ENCODE measurements at places on chromosomes 5 and 9.

- DNase-seq, result no peak
These were observed 167.3 kb downstream of the TAF11L14 start for GRCh38 chr5:17801595-17801994.

GRCh38 chr5:125390326-125390725 lies 643.9 kb upstream of the ZNF608 start:
- DNase-seq, result no peak

DNA sequence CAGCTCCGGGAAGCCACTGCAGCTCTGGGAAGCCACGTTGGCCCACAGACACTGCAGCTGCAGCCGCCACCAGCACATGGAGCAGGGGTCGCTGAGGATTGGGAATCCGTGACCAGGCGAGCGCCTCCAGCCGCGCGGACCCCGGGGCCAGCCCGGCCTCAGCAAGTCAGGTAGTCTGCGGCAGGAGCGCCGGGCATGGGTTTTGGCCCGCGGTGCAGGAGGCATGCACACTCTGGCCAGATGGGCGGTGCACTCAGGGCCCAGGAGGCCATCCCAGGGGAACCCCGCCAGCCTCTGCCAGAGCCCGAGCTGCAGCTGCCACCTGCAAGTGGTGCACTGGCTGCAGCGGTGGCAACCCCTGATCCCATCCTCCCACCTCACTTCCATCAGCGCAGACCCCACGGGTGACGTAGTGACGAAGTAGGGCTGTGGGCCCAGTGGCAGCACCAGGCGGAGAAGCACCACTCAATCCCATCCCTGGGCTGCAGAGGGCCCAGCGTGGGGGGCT lies 368.3 kb upstream of the SPATA31A5 start:
- no peak for DNase-seq

GRCh38 chr9:115213818-115214334 lies 95.9 kb upstream of the TNC start:
- no peak for DNase-seq

DNA sequence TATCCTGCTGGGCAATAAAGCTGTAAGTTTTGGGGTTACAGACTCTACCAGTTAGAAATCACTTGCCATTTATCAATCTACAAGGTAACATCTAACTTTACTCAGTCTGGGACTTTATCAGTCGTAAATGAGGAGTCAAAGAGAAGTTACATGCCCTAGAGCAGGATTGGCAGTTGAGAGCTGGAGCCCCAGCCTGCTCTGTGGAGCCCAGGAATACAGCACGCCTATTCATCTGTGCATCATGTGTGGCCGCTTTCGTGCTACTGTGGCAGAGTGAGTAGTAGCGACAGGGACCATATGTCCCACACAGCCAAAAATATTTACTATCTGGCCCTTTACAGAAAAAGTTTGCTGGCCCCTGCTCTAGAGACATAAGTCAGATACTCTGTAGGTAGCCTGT lies 152.5 kb upstream of the NTRK2 start:
- DNase-seq, result no peak

GRCh38 chr5:124869426-124870033 lies 123.1 kb upstream of the ZNF608 start:
- DNase-seq, result no peak

DNA sequence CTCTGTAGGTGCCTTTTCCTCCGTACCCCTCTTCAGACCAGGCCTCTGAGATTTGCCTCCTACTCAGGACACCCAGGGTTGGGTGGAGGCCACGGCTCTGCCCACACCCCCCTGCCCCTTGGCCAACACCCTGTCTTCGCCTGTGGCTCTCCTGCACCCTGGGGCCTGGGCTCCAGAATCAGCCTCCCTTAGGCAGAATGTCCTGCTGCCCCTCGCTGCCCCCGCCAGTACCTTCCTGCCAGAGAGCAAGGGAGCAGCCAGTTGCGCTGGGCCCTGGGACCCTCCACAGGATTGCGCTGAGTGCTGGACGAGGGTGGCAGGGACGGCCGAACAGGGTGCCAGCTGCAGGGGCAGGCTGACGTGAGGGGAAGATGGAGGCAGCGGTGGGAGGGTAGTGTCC lies 53.5 kb downstream of the COL5A1 start:
- no peak for DNase-seq

GRCh38 chr5:170611449-170612090 lies 107.8 kb downstream of the KCNIP1 start:
- no peak for DNase-seq

GRCh38 chr9:13131416-13131815 lies 148.1 kb downstream of the MPDZ start:
- no peak for DNase-seq

DNA sequence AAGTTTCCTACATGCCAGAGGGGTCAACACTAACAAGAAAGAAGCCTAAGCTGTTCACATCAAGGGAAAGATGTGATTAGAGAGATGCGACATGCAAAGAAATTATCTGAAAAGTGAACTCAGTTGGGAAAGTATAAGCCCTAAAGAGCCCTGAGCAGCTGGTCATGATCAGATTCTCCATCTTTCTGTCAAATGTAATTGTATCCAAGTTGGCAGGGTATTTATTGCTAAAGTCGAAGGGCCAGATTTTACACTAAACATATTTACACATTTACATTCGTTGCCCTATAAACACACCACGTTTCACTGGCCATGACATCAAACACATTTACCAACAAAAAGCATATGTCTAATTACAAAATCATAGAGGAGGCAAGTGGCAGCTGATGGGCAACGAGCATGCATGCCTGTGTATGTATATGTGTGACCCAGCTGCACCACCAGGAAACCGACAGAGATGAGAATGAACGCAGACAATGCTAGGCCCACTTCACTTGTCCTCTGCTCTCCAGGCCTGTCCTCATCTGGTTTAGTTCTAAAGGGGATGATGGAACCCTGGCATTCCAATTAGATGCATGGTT lies 6.3 kb downstream of the FOXD1 start:
- DNase-seq, result no peak

DNA sequence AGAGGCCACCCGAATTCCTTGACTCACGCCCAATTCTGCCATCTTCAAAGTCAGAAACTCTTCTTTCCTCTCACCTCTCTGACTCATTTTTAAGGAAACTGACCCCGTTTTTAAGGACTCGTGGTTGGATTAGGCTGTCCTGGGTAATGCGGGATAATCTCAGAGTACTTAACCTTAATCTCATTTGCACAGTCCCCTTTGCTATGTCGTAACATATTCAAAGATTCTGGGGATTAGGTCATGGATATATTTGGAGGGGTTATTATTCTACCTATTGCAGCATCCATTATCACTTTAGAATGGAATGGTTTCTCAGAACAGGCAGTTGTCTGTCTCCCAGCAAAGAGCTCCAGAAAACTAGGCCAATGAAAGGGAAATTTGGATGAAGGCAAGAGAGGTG lies 80.8 kb upstream of the IL12B start:
- DNase-seq, result no peak

GRCh38 chr5:166788050-166788449 lies 1503.4 kb upstream of the WWC1 start:
- no peak for DNase-seq

GRCh38 chr5:164435576-164435975 lies 930.2 kb downstream of the MAT2B start:
- no peak for DNase-seq

DNA sequence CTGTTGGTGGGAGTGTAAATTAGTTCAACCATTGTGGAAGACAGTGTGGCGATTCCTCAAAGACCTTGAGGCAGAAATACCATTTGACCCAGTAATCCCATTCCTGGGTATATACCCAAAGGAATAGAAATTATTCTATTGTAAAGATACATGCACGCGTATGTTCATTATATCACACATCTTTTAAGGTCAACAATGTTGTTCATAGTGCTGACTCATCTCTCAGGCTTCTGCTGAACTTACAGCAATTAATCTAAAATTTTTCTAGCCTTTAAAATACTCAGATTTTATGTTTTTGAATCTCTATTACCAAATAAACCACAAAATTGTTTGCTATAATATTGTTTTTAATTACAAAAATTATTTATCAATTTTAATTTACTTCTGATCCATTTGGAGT lies 38.8 kb upstream of the ZNF618 start:
- DNase-seq, result no peak

DNA sequence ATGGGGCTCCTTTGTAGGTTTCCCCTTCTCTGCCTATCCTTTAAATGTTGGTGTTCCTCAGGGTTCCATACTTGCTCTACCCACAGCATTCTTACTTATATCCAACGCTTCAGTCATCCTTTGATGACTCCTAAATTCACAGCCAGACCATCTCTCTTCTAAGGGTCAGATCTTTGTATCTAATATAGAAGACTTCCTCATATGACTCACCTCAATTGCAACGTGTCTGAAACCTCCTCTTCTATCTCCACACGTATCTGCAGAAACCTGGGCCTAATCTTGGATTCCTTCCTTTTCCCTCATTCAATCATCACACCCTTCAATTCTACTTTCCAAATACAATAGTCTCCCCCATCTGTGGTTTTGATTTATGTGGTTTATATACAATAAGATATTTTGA lies 68.3 kb downstream of the HMGCR start:
- no peak for DNase-seq

GRCh38 chr5:55421074-55421529 lies 113.3 kb downstream of the MTREX start:
- DNase-seq, result no peak

- DNase-seq, result no peak
These were observed 277.2 kb upstream of the NR4A3 start for GRCh38 chr9:99544526-99544925.

- DNase-seq, result no peak
These were observed 198.1 kb downstream of the ROR2 start for GRCh38 chr9:91751922-91752321.

- DNase-seq, result no peak
These were observed 1011.3 kb upstream of the C9orf72 start for GRCh38 chr9:28584542-28584941.

DNA sequence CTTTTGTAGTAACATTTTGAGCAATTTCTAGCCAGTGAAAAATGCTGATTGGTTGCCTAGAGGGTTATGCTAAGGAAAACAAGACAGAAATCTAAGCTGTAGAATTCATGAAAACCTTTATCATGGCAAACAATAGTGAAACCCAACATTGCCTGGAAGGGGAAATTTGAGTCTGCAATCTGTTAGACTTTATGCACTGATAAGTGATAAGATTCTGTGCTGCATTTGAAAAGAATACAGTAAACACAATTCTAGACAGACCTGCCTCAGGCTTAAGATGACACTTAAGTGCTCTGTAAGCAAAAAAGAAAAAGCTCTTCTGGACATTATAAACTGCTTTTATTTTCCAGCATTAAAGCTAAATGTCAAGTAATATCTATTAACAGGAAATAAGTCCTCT lies 519.3 kb downstream of the ISL1 start:
- no peak for DNase-seq

GRCh38 chr9:68555437-68556150 lies 14.9 kb upstream of the TMEM252 start:
- no peak for DNase-seq

- no peak for DNase-seq
These were observed 19.9 kb downstream of the EHMT1 start for GRCh38 chr9:137638680-137639079.

DNA sequence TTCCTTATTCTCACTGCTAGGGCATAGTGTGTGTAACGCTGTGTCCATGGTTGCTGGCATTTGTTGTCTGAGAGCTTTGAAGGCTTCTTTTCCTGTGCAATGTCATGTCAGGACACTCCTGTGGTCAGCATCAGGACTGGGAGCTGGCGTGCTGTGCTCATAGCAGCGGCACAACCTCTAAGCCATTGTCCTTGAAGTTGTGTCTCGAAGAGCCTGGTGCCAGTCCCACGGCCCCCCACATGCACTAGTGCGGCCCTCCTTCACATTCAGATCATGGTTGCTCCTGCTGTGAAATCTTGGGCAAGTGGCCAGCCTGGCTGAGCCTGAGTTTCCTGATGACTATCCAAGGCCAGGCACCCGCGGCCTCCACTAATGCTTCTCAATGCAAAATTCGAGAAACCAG lies 32.4 kb downstream of the PDZD2 start:
- no peak for DNase-seq

DNA sequence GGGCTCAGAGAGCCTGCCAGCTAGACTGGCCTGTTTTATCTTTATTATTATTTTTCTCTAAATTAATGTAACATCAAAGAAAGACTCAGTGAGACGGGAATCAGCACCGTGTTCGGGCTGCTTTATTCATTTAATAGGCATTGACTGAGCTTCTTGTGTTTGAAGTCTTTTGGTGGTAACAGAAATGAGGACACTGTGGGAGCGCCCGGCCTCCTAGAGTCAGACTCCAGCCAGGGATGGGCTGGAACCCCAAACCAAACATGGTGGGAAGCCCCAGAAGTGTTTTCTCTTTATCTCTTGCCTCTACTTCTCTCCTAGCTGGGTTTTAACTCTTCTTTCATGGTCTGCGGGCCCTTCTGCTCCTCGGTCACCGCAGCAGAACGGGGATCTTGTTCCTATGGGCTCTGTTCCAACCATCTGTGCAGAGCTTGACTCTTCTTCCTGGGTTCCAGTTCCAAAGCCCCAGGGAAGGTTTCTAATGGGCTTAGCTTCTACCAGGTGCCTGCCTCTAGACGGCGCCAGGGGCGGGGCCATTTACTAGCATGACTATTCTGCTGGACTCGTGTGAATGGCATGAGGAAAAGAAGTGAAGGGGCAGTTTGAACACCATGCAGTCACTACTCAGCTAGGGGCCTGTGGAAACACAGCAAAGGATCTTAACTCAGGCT lies 123.8 kb downstream of the FGF18 start:
- DNase-seq, result no peak

- DNase-seq, result no peak
These were observed 36.2 kb downstream of the INSYN2B start for GRCh38 chr5:169944115-169944514.

DNA sequence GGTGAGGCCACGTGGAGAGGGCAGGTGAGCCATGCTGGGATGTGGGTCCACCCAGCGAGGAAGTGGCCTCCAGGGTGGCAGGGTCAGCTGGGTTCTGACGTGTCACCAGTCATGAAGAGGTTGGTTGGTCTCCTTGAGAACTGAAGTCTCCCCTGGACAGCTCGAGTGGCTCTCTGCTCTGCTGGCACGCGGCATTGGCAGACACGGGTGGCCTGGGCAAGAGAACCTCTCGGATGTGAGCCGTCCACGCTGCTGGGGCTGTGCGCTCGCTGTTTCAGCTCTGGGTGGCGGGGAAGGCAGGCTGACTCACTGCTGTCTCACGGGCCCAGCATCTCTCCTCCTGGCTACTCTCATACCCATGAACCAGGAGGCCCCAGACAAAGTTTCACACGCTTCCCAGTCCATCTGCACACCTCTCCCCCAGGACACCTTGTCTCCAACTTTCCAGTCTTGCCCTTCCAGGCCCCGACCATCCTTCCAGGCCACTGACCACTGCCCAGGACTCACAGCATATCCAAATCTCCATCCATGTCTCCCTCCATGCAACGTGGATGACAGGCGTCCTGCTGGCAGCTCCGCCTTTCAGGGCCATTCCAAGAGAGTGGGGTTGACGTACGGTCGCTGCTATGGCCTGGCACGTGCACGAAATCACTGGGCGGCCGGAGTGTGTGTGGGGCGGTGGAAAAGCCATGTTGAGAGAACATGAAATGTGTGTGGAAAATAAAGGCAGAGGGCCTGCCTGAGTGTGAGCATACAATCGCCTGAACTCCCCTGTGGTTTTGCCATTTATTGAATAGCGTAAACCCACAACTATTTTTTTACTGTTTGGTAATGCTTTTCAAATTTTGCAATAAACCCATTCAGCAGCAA lies 145.0 kb upstream of the COL5A1 start:
- DNase-seq, result no peak

GRCh38 chr9:89864731-89865130 lies 259.9 kb downstream of the GADD45G start:
- DNase-seq, result no peak

- DNase-seq, result peak; percentile 67
These were observed 29.0 kb upstream of the CDKN2B start for GRCh38 chr9:22037954-22038690.

GRCh38 chr9:134073500-134073899 lies 5.7 kb upstream of the BRD3 start:
- no peak for DNase-seq

Data from kidney capillary endothelial cell (primary cell).